ENCODE measurements at places on chromosomes 3 and 15.

GRCh38 chr3:77699125-77699691, 659.3 kb downstream of the ROBO2 start:
- no peak for DNase-seq

DNA sequence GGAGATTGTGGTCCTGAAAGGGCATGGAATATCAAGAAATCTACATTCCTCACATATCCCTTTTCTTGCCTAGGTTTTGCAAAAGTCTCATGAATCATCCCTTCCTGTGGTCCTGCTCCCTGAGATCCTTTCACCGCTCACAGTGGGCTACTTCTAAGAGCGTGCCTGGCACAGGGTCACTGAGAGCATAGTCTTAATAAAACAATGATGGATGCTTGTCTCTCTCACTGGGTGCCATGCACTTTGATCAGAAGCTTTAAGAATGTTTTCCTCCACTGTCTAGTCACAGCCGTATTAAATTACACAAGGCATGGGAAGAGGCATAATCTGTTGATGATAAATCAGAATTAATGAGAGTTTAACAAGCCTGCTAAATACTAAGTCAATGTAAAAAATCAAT, 269.7 kb upstream of the ATP10A start:
- DNase-seq = no peak

DNA sequence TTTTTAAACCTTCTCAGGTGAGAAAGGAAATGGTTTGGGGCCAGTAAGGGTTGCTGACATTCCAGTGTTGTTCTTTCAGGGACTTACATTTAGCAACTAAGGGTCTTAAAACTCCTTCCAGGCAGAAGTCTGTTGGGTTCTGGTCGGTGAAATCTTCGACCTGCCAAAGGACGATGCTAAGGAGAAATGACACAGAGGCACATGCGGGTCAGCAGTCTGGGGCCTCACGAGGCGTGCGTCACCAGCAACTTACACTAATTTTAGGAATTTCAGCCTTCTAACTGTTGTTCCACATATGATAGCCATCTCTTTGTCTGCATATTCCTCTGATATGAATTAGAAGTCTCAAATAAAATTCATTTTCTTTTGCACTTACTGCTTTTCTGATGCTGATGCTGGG, 64.1 kb upstream of the TMEM108 start:
- no peak for DNase-seq

GRCh38 chr15:98067339-98067738, 106.8 kb downstream of the ARRDC4 start:
- DNase-seq = no peak

GRCh38 chr3:118587037-118587741, 447.5 kb downstream of the IGSF11 start:
- DNase-seq = no peak

DNA sequence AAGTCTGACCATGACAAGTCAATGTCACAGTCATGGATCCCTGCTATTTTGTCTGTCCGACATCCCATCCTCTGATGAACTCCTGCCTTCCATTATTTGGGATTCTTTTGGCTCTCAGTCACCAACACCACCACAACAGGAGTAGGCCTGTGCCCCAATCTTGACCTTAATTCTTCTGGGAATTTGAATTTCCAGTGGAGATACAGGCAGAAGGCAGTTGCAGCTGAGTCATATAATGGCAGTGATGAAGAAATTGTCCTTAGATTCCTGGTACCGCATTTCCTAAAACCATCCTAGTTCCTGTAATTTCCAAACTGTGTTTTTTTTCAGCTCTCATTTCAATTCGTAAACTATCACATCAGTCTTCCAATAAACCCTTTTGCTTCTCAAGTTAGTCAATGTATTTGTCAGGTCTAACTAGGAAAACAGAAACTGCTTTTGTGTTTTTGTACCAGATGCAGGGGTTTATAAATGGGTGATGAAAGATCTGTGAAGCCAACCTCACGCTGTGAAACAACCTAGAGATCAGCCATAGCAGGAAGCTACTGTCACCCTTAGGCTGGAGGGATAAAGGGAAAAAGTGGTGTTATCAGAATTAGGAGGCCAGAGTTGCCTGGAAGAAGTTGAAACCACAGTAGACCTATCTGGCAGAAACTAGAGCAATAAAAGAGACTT, 126.3 kb upstream of the TMEM108 start:
- no peak for DNase-seq

- DNase-seq = no peak
Observed at GRCh38 chr3:46130631-46131310, 77.3 kb downstream of the CCR1 start.

- no peak for DNase-seq
Observed at GRCh38 chr3:21618695-21619094, 132.3 kb downstream of the ZNF385D start.

DNA sequence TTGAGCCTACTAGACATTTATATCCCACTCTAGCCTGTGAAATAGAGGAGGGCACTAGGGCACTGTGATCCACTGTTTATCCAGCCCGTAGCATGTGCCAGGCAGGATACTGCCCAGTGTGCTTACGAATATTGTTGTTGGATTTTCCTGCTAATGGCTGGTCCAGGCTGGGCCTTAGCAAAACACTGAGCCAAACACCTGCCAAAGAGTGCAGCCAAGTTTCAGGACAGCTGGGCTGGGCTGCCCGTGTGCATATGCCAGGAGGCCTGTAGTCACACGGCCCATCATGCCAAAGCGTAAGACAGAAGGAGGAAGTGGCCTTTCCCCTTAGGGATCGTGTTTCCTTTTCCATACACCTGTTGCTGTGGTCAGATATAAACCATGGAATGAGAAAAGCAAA, 54.5 kb upstream of the ABHD10 start:
- DNase-seq = no peak

- no peak for DNase-seq
Observed at GRCh38 chr3:36164400-36164799, 215.9 kb upstream of the STAC start.

GRCh38 chr15:29670998-29671981, 151.0 kb downstream of the TJP1 start:
- DNase-seq = no peak

DNA sequence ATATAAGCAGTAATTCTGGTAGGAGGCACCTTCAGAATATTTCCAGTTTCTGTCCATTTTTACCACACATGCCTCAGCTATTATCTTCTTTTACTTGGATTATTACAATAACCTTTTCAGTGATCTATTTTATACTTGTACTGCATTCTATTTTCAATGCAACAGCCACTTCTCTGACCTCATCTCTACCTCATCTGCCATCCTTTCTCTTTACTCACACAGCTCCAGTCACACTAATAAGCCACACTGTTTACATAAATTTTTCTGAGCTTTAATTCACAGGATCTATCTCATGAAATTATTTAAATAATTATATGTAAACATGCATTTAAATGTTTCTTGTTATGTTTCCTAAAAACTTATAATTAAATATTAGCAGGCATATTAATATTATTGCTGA, 47.3 kb upstream of the BCHE start:
- no peak for DNase-seq

- DNase-seq = no peak
Observed at GRCh38 chr15:69092159-69092558, 68.3 kb upstream of the GLCE start.

- no peak for DNase-seq
Observed at GRCh38 chr3:185763347-185764005, 61.4 kb downstream of the IGF2BP2 start.

DNA sequence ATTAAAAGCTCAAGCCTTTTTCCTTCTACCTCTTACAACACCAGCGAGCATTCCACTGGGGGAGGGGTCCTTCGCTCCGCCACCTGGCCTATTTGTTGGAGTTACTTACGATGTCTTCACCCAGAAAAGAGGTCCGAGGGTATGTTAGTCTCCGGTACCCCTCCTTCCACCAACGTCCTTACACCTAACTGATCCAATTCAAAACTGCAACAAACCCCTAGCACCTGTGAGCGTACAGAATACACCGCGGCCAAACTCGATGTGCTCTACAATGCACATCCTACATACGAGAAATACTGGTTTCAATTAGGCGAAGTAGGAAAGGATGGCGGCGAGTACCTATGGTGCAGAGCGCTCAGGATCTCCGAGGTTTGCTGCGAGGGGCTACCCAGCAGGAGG, 944 bp downstream of the SLITRK3 start:
- DNase-seq = no peak

DNA sequence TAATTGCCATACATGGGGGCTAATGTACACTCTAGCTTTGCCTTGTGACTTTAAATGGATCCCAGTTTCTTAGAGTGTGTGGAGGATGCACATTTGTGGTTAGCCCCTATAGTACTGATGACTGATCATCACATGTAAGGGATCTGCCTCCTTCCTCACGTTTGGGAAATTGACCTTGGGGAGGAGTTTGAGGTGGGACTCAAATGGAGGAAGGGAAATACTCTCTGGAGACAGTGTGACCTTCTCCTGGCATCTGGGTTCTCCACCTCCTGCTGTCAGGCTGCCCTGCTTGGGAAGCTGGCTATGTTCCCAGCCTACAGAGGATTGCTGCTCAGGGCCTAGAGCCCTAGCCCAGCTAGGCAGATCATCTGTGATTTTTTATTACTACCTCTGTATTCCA, 48.7 kb downstream of the PPM1L start:
- no peak for DNase-seq

- DNase-seq = no peak
Observed at GRCh38 chr3:137217733-137218132, 259.9 kb downstream of the IL20RB start.

DNA sequence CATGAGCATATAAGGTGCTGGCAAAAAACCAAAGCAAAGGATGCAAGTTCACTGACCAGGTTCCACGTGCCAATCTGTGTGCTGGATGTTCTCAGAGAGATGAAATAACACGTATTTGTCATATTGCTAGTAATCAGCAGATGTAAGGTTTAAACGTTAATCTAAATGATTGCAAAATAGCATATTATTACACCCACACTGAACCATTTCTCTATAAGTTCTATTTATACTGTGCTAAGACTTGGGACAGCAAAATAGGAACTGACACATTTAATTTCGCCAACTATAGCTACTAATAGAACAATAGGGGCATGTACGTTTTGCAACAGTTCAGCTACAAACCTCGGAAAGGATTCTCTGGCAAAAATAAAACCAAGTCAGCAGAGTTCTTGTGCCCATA, 350.3 kb upstream of the ZNF385D start:
- DNase-seq = no peak

DNA sequence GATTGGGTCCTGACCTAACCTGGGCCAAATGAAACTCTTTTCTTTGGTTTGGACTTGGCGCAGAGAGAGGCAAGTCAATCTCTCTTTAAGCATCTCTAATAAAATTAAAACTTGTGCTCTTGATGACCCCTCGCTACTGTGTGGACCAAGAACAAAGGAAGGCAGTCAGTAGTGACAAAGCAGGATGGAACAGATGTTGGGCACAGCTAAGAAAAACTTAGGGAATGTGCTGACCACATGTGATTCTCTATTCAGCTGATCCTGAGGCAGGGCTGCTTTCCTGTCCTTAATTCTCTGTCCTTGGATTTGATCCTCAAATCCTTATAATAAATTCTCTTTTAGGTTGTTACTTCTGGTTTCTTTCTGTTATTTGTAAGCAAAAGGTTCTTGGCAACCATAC, 259.9 kb downstream of the ZIC1 start:
- DNase-seq = no peak

GRCh38 chr3:21747376-21747775, 3.6 kb downstream of the ZNF385D start:
- no peak for DNase-seq

GRCh38 chr3:31900583-31900982, 80.5 kb downstream of the OSBPL10 start:
- no peak for DNase-seq

GRCh38 chr15:55873024-55873720, 120.2 kb downstream of the NEDD4 start:
- DNase-seq = no peak

DNA sequence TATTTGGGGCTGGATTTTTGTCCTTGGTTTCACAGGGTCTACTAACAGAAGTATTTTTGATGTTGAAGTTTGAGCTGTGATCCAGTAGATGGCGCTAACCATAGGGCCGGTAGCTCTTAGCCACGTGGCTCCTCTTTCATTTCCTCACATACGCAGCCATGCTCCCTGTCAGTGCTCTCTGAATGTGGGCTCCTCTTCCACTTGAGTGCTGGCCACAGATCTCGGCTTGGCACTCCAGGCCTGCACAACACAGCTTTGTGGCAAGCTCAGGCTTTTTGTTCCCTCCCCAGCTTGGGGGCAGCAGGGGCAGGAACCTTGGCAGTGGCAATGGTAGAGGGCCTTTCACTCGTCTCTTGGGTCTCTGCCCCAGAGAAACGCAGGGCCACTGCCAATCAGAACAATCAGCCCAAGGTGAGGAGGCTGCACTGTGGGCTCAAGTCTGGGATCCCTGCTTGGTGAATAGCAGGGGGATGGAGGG, 18.6 kb upstream of the DNAAF4 start:
- no peak for DNase-seq

GRCh38 chr15:49918121-49918520, 200.9 kb downstream of the ATP8B4 start:
- no peak for DNase-seq

GRCh38 chr3:26281284-26281985, 341.1 kb upstream of the LRRC3B start:
- no peak for DNase-seq

DNA sequence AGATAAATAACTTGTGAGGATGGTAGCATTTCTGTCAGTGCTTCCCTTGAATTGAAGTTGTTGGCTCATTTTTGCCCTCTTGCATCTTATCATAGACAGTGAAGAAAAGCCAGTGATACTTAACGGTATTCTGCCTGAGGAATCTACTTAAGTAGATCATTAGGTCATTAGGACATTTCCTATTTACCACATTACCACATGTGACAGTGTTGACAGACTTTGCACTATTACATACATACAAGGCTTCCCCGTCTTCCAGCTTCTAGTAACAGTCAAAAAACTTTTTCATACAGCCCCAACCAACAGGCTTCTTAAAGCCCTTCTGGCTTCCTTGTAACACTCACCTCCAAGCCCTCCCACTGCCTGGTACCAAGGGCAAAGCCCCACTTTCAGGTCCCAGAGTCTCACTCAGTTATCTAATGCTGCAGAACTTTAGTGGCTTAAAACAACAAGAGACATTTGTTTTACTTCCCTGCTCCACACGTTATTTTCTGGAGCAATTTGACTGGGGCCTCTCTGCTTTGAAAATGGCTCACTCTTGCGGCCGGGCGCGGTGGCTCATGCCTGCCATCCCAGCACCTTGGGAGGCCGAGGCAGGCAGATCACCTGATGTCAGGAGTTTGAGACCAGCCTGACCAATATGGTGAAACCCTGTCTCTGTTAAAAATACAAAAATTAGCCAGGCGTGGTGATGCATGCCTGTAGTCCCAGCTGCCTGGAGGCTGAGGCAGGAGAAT, 40.0 kb downstream of the ASB7 start:
- no peak for DNase-seq

DNA sequence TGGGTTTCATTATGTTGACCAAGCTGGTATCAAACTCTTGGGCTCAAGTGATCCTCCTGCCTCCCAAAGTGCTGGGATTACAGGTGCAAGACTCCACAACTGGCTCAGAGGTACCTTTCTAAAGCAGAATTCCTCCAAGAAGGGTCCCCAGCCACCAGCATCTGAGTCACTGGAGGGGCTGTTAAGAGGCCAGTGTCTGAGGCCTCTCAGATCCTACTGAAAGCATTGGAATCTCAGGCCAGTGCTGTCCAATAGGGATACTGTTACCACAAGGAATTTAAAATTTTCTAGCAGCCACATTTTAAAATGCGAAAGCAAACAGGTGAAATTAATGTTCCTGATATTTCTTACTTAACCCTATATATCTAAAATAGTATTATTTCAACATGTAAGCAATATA, 1.3 kb downstream of the CAV3 start:
- no peak for DNase-seq
